ENCODE measurements at places on chromosomes 6 and 20. TPM values are rescaled to one million over a fixed set of nuclear protein-coding genes. Genes with fewer than 3 reads are reported as not detected.

DNA sequence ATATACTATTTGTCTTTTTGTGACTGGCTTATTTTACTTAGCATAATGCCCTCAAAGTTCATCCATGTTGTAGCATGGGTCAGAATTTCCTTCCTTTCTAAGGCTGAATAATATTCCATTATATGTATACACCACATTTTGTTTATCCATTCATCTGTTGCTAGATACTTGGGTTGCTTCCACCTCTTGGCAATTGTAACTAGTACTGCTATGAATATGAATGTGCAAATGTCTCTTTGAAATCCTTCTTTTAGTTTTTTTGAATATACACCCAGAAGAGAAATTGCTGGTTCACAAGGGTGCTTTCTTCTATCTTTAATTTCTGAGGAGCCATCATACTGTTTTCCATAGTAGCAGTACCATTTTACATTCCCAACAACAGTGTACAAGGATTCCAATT, 21.3 kb upstream of the MAP7 start:
- DNase-seq = no peak

The SNAP25 gene
- total RNA-seq = 0.80 TPM

The ZNF512B gene
- total RNA-seq = 3.9 TPM

DNA sequence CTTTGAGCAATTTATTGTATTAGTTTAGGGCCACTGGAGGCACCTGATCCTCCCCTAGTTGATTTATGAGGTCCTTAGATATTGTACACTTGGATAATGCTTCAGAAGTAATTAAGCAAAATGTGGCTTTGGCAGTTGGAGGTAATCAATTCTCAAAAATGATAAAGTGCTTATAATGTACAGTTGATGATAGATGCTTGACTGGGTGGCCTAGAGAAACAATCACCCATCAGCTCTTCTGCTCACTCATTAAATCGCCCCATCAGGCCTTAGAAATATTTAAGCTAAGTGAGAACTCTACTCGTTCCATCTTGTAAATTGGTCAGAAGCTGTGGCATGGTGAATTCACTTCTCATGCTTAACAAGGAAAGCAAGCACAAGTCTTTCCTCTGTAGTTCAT, 349.9 kb downstream of the SAMD5 start:
- no peak for DNase-seq

GRCh38 chr6:39300739-39301138, 13.5 kb downstream of the KCNK17 start:
- DNase-seq = no peak

- DNase-seq = no peak
Observed at GRCh38 chr6:144193181-144193580, 42.9 kb downstream of the STX11 start.

DNA sequence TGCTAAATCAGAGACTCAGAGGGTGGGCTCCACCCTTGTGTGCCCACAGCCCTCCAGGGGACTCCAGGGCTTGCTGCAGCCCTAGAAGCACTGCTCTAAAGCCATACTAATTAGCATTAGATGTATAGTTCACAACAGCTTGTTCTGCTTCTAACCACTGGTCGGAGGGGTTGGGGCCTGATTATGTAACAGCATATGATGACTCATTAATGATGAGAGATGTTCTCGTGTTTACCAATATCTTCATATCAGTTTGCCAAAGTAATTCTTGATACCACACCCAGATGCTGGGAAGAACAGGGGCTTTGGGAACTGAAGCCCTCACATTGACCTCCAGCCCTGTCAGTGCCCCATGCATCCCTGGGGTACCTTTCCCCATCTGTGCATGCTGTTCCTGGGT, 104.1 kb upstream of the FOXA2 start:
- DNase-seq = no peak

GRCh38 chr6:154569156-154569862, 58.8 kb upstream of the CNKSR3 start:
- no peak for DNase-seq

The SIRPB2 gene
- 0.87 TPM for total RNA-seq

- DNase-seq = no peak
Observed at GRCh38 chr6:127475823-127476176, 16.6 kb upstream of the KIAA0408 start.

The SLPI gene
- 29.9 TPM for total RNA-seq

- no peak for DNase-seq
Observed at GRCh38 chr20:37042986-37043972, 52.5 kb downstream of the RBL1 start.

DNA sequence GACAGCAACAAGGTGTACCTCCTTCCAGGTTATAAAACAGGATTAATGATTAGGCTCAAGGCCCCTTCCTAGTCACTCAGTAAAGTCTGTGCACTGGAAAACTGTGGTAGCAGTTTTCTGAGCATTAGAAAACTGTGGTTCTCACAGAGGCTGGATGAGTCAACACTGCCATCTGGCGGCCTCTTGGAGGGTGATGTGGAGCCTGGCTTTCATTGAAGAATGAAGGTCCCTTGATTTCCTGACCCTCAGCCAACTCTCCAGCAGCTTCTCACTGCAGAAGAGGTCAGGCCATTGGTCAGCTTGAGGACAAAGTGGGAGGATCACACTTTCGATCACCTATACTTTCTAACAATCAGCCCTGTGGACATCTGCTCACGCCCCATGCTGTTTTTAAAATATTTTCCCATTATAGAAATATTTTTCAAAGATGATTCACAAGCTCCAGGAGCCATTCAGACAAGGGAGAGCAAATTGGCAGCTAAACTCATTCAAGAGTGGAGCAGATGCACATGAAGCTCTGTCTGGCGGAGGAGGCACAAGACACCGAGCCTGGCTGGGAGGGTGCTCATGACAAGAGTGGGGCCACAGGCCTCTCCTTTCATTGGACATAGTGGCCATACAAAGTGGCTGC, 23.2 kb downstream of the PSMB1 start:
- peak; percentile 85 for DNase-seq

- DNase-seq = no peak
Observed at GRCh38 chr6:51901766-51902764, 185.3 kb downstream of the PKHD1 start.

The NELFE gene
- 51.8 TPM for total RNA-seq

- DNase-seq = no peak
Observed at GRCh38 chr6:105680131-105680530, 277.2 kb upstream of the PREP start.

Data from mucosa of descending colon (tissue), 3 donors.